NCI-H460 (cell line): ENCODE measurements at places on chromosomes 4 and X. TPM values are rescaled to one million over a fixed set of nuclear protein-coding genes. Genes with fewer than 3 reads are reported as not detected.

The GABRB1 gene
- 0.43 TPM in 1 of 2 replicates, not detected in the other for total RNA-seq

The PLP2 gene
- total RNA-seq, result 238 and 249 TPM in 2 replicates

The PPP1R2C gene
- total RNA-seq, result not detected in 2 replicates

The DMRTC1 gene
- not detected in 2 replicates for total RNA-seq

The SLC26A1 gene
- total RNA-seq, result 0.61 and 1.1 TPM in 2 replicates

The PHEX gene
- 0.64 and 0.84 TPM in 2 replicates for total RNA-seq

The ASB11 gene
- total RNA-seq, result not detected in 2 replicates

The FGD1 gene
- 7.9 and 8.7 TPM in 2 replicates for total RNA-seq

The DUSP21 gene
- not detected in 2 replicates for total RNA-seq

The ADH6 gene
- not detected in 2 replicates for total RNA-seq

The TKTL1 gene
- not detected in 2 replicates for total RNA-seq

The PARM1 gene
- total RNA-seq, result 0.52 and 0.54 TPM in 2 replicates

The BMPR1B gene
- 0.20 and 0.27 TPM in 2 replicates for total RNA-seq

The GAGE12E gene
- not detected in 2 replicates for total RNA-seq
